ENCODE measurements at places on chromosomes 6 and 20.

- no peak for DNase-seq
These were observed 59.0 kb upstream of the RNF146 start for GRCh38 chr6:127207591-127208120.

- no peak for DNase-seq
These were observed 1648.8 kb downstream of the GRIK2 start for GRCh38 chr6:103042336-103042735.

DNA sequence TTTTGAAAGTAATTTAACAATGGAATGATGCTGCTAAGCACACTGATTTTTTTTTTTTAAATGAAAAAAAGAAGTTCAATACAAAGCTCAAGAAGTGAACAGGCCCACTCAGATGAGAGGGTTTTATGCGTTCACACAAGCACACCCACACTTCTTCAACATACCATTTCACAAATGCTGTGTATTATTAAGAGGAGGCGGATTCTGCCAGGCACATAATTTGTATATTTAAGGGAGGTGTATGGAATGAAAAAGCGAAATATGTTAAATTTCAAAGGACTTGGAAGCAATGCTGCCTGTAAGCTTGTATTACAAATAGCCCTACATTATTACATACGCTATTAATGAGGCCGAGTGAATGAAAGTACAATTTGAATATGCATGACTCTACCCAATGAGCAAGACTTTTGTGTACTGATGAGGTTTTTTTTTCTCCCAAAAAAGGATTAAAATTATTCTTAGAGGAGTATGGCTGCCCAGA lies 123.9 kb downstream of the INSM1 start:
- no peak for DNase-seq

GRCh38 chr6:113539623-113540022 lies 317.5 kb upstream of the MARCKS start:
- DNase-seq: no peak

GRCh38 chr20:49768204-49769047 lies 44.2 kb upstream of the SLC9A8 start:
- peak; percentile 79 for DNase-seq

DNA sequence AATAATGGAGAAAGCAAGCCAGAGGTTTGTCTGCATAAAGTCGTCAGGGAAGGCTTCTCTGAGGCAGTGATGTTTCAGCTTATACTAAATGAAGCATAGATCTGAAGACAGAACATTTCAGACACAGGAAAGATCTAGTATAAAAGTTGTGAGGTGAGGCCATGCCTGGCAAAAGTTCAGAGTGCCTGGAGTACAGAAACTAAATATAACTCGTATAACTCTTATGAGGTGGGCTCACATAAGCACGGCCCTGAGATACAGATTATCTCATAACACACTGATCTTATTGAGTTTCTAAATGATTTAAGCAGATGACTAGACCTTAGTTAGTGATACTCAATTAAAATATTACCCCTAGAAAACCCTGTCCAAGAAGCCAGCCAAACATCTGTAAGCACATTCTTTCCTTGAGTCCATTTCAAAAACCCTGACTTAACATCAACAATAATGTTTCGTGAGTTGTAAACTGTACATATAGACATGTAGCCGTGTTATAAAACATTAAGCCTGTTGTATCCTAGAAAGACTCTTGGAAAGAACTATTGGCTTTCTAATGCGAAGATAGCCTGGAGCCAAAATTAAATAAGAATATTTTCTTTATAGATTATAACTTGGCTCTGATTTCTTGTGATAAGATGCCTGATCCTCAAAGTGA lies 667.6 kb downstream of the TENT5A start:
- no peak for DNase-seq
